ENCODE measurements at places on chromosomes 12 and 14.

DNA sequence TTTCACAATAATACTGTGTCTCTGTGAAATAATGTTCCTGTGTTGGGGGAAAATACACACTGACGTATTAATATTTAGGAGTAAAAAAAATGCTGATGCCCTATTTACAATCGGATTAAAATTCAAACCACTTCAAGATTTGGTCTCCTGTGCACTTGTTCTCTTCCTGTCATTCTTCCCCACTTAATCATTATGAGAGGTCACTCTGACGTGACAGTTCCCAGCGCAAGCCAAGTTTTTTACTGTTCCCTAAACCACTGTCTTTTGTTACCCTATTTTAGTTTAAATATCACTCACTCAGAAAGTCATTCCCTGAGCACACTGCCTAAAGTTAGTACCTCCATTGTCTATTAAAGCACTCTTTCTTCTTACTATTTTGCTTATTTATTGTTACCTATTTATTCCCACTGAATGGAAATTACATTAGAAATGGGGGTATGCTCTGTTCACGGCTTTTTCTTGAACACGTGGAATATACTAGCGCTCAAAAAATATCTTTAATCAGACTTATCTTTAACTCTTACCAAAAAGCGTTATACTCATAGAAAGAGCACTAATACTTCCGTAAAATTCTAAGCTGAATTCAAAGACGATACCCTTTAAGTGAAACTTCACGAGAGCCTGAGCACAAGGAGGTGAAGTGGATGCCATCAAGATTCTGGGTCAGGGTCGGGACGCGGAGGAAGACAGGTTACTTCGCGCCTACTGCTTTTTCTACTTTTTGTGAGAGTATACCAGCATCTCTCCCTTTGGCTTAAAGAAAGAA is 670 bp upstream of the PSMA3 start:
- peak; percentile 26 for DNase-seq

DNA sequence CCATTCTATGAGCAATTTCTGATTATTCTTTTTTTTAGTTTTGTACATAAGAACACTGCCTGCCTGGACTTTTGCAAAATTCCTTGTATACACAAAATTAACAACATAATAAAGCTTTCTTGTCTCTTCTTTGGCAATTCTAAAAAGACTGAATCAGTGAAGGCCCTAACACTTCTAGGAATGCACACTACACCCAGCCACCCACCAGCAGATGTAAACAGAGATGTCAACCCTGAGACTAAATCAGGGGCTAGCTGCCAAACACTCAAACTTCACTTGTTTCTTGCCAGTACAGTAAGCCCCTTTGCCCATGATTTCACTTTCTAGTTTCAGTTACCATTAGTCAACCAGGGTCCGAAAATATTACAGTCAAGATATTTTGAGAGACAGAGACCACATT is 15.5 kb downstream of the DCAF5 start:
- no peak for DNase-seq

- DNase-seq: no peak
These were observed 46.2 kb upstream of the VASH1 start for GRCh38 chr14:76715101-76715500.

DNA sequence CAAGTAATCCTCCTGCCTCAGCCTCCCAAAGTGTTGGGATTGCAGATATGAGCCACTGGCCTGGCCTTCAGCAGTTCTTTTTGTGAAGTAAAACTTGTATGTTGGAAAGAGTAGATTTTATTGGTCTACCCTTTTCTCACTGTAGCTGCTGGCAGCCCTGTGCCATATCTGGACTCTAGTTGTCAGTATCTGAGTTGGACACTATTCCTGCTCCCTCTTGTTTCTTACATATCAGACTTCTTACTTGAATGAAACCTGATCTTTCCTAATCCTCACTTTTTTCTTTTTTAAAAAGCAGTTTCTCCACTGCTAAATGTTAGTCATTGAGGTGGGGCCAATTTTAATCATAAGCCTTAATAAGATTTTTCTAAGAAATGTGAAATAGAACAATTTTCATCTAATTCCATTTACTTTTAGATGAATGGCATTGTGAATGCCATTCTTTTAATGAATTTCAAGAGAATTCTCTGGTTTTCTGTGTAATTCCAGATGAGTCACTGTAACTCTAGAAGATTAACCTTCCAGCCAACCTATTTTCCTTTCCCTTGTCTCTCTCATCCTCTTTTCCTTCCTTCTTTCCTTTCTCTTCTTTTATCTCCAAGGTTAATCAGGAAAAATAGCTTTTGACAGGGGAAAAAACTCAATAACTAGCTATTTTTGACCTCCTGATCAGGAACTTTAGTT is 88.7 kb downstream of the APAF1 start:
- DNase-seq: no peak

GRCh38 chr14:37437490-37437889 is 157.6 kb downstream of the FOXA1 start:
- no peak for DNase-seq

DNA sequence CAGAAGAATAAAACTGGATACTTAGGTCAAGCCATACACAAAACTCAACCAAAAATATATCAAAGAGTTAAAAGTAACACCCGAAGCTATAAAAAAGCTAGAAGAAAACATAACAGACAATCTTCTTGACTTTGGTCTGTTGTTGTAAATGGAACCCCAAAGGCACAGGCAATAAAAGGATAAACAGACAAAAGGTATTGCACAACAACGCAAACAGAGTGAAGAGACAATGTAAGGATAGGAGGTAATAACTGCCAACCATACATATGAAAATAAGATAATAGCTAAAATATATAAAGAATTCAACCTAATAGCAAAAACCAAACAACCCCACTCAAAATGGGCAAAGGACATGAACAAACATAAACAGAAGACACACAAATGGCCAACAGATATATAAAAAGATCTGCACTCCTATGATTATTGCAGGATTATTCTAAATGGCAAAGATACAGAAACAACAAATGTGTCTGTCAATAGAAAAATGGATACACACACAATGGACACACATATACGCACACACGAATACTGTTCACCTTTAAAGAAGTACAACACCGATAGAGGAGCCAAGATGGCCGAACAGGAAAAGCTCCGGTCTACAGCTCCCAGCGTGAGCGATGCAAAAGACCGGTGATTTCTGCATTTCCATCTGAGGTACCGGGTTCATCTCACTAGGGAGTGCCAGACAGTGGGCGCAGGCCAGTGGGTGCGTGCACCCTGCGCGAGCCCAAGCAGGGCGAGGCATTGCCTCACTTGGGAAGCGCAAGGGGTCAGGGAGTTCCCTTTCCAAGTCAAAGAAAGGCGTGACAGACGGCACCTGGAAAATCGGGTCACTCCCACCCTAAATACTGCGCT is 1137.1 kb downstream of the FSCB start:
- DNase-seq: no peak

GRCh38 chr12:122054842-122055520 is 23.6 kb upstream of the MLXIP start:
- DNase-seq: no peak

GRCh38 chr12:25208554-25208953 is 13.5 kb downstream of the ETFRF1 start:
- DNase-seq: no peak

DNA sequence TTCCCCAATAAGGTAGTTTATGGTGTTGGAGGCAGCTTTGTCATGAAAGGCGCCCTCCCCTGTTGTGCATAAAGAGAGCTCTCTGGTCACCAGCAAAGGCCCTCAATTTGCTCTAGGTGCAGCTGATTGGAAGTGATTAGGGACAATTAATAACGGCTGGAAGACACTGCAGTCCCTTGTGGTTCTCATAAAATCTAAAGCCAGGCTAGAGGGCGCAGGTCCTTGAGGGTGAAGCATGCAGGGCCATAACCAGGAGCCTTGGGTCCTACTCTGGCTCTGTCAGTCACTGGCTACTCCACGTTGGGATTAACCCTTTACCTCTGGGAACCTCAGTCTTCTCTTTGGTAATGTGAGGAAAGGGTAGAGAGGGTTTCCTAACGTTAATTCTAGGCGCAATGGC is 1.9 kb downstream of the DAAM1 start:
- no peak for DNase-seq
